Globus pallidus (tissue), 1 donor: ENCODE measurements at places on chromosomes 2 and 18.

DNA sequence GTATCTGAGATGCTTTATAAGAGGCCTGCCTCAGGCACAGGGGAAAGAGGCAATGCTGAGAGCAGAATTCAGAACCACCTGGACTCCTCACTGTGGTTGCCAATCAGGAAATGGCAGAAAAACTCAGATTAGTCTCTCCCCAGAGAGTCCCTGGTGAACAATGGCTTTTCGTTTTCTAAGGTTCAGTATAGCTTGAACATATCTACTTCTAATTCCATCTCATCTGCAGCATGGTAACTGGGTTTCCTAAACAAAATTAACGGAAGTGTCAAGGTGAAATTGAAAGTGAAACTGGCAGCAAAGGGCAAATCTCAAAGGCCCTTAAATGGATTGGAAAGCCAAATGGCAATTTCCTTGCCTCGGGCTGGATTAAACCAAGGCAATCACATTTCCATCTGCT, 480.2 kb upstream of the ACVR2A start:
- no peak for DNase-seq

DNA sequence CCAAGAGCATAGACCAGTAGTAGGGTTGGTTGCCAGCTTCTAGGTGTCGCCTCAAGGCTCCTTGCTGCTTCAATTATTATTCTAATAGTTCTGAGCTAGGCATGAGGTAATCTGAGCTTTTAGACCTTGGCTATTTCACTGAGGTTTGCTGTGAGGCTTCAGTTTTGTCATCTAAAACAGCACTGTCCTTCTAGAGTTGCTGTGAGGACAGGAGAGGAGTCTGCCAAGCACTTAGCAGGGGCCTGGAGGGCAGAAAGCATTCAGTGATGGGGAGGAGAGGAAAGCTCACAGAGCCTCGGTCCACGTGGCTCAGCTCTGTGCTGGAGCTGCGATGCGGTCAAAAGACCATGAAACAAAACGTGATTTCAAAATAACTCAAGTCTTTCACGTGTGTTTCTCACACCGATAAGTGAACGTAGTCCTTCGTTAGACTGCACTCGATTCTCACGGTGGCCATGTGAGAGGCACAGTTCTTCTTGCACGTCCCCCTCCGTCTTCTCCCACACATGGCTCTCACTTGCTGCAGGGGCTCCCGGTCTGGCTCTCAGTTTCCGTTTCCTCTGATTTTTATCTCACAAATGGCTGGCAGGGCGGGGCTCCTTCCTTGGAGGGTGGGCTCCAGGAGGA, 113.7 kb downstream of the B3GNT2 start:
- no peak for DNase-seq

- peak; percentile 1 for DNase-seq
Measured at GRCh38 chr2:118808429-118808809, 39.0 kb downstream of the EN1 start.

GRCh38 chr2:198930170-198930569, 527.6 kb downstream of the SATB2 start:
- DNase-seq, result peak; percentile 2

GRCh38 chr18:21444465-21445212, 155.9 kb downstream of the ESCO1 start:
- DNase-seq, result peak; percentile 67

- DNase-seq, result no peak
Measured at GRCh38 chr2:1981421-1981820, 237.1 kb upstream of the PXDN start.

DNA sequence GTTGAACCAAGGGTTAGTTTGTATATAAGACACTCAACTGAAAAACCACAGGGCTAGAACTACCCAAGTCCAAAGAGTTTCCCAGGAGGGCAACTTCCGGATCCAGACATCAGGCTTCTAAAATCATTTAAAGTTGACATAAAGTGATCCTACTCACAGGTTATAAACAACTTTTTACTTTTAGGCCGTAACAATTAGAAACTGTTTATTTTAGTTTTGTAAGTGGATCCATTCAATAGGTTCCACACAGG, 454.6 kb downstream of the MEIS1 start:
- DNase-seq, result no peak

- DNase-seq, result no peak
Measured at GRCh38 chr2:134227666-134228065, 26.2 kb upstream of the MGAT5 start.

DNA sequence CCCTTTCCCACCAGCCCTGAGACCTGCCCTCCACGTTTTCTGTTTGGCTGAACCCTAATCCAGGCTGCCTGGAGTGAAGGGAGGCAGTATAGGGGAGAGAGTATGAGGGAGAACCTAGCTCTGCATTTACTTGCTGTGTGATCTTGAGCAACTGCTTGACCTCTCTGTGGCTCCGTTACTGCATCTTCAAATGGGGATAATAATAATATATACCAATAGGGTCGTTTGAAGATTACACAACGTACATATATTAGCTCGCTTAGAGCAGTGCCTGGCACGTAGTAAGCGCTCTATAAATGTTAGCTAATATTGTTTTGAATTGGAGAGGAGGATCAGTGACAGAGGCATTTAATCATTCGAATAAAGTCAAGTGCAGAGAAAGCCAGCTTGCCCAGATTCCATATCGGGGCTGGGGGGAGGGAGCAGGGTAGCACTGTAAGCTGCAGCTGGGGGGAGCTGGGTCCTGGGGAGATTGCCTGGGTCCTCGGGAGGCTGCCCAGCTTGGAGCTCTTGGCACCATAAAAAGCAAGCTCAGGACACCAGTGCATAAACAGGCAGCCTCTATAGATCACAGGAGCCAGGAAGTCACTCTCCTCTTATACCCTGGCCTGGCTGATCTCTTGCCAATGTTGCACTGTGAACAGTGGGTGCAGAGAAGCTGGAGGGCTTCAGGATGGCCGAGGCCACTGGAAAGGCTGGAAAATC, 19.1 kb downstream of the KCNK3 start:
- no peak for DNase-seq

DNA sequence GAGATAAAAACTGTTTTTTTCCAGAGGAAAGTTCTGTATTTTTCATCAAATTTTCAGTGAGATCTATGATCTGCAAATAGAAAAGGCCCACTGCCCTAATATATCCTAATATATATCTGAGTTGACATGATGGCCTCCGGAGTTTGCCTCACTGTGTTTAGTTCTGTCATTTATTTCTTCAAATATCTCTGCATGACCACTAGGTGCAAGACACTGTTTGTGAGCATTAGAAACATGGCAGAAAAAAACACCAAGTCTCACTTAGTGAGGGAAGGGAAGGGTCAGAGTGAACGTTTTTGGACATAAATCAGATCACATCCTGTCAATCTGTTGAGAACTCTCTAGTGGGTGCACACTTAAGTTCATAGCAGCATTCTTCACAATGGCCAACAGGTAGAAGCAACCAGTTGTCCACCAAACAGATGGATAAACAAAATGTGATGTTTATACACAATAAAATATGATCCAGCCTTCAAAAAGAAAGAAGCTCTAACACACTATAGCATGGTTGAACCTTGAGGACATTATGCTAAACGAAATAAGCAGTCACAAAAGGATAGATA, 53.4 kb downstream of the SPIRE1 start:
- no peak for DNase-seq

GRCh38 chr2:42547446-42548295, 20.8 kb upstream of the MTA3 start:
- DNase-seq, result no peak

- no peak for DNase-seq
Measured at GRCh38 chr2:74659462-74659861, 5.4 kb downstream of the SEMA4F start.

DNA sequence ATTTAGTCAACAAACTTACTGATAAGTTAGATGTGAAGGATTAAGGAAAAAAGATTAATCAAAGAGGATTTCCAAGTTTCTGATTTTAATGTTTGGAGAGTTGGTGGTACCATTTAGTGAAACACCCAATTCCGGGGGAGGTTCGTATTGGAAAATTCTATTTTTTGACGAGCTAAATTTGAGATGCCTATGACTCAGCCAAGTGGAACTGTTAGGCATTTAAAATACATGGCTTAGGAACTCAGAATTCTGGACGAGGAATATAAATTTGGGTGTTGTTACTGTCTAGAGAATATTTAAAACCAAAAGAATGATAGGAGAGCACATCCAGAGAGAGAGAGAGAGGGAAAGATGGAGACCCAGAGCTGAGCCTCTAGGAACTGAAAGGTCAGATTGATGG, 103.6 kb downstream of the TMX3 start:
- DNase-seq, result no peak

DNA sequence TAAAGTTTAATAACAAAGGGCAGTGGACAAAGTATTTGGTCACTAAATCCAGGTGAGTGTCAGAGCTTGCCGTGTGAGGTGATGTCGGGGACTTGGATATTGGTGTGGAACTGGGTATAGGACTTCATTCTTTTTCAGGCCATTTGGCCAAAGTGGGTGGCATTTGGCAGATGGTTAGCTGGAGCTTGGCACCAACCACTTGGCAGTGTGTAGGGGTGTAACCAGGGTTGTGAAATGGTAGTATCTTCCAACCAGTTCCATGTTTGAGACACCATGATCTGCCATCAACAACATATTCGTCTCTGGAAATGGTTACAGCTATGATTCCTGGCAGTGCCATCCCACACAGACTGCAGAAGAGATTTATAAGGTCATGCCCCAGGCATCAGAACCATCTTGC, 113.9 kb downstream of the CCDC85A start:
- DNase-seq, result no peak

DNA sequence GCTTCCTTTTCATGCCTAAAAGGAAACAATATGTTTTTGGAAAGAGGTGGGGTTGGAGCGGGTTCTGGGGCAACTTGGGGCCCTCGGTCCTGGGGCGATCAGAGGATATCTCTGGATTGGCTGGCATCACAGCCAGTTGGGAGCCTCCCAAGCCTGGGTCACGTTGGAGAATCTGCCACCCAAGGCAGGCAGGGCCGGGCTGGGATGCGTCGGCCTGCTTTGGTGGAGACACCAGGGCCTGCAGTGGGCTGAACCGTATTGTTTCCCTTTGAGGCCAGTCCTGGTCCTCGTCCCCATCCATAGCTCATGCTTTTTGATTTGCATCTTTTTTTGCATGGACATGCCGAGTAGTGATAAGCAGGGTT, 235.8 kb downstream of the ATAD2B start:
- no peak for DNase-seq

DNA sequence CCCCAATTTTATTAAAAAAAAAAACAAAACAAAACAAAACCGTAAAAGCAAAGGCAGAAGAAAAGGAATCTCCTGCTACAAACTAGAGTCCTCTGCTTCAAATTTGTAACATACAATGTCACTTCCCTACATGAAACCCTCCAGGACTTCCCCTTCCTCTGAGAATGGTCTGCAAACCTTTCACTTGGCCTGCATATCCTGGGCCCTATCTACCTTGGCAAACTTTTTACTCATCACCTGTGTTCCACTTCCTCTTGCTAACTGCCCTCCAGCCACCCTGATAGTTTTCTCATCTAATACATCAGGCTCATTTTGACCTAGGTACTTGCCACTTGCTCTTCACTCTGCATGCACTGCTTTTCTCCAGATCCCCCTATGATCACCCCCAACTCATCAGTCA, 255.5 kb downstream of the ETAA1 start:
- no peak for DNase-seq

DNA sequence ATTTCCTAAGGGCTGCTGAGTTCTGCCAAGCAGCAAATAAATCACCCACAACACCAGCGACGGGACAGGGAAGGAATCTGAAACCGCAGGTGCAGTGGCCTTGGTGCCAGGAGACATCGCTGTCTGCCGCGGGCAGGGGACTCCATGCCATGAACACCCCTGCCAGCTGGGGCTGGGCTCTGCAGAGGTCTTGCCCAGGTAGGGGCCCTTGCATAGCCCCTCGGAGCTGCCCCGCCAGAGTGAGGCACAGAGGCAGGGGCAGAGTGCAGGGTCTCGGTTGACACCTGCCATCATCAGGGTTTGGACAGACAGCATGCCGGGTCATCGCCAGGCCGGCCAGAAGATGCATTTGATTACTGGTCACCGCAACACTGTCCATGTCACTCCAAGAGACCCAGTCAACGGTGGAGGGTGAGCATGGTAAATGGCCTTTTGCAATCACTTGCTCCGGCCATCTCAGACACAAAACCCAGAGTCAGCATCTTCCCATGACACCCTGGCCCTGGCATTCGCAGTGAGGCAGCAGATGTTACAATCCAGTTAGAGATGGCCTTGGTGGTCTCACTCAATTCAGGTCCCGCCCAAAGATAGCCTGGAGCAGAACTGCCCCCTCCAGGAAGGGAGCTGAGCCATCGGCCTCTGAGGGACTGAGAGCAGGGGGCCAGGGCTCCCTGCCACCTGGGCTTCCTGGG, 255.4 kb downstream of the NDUFA10 start:
- no peak for DNase-seq

DNA sequence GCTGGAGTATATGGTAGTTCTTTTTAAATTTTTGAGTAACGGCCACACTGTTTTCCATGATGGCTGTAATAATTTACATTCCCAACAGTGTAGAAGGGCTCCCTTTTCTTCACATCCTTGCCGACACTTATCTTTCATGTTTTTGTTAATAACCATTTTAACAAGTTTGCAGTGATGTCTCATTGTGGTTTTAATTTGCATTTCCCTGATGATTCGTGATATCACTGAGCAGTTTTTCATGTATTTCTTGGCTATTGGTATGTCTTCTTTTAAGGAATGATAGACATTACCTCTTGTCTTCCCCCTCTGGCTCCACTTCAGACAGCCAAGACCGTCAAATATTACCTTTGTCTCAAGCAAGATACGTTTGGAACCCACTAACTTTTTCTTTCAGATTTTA, 371.1 kb upstream of the NRP2 start:
- no peak for DNase-seq

DNA sequence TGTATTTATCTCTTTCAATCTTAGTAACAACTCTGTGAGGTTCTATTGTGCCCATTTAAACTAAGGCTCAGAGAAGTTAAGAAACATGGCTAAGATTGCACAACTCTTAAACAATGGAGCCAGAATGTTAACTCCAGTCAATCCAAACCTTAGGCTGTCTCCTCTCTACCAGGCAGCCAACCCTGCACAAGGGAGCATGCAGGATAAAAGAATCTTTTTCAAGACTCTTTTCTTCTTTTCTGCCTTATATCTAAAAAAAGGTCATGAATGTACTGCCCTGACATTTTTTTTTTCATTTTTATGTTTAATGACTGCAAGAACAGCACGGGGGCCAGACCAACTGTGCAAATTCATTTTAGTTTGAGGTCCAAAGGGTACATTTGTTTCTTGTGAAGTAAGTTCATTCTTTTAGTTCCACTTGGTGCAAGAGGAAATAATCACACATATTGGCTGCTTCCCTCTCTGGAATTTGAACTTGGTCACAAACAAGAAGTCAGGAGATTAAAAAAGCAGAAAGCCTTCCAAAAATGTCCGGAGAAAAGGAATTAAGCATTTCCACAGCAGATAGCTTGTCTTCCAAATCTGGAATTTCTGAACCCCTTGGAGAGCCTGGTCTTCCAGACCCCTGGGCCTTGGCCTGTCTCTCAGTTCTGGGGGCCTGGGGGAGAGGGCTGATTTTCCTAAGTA, 96.0 kb upstream of the RIOK3 start:
- DNase-seq, result no peak
